SJSA1 (cell line): ENCODE measurements at places on chromosomes 5 and 9.

- no peak for DNase-seq
Observed at GRCh38 chr5:62289813-62290212, 16.2 kb upstream of the KIF2A start.

- DNase-seq, result peak; percentile 28
Observed at GRCh38 chr5:126680191-126680817, 79.6 kb downstream of the PHAX start.

GRCh38 chr5:88826646-88827585 is 56.1 kb downstream of the MEF2C start:
- peak; percentile 75 for DNase-seq

GRCh38 chr9:128091144-128091543 is 23.1 kb downstream of the SLC25A25 start:
- no peak for DNase-seq

GRCh38 chr5:20029266-20029665 is 41.3 kb upstream of the CDH18 start:
- no peak for DNase-seq

- DNase-seq, result no peak
Observed at GRCh38 chr9:33661176-33661575, 134.2 kb upstream of the PRSS3 start.

DNA sequence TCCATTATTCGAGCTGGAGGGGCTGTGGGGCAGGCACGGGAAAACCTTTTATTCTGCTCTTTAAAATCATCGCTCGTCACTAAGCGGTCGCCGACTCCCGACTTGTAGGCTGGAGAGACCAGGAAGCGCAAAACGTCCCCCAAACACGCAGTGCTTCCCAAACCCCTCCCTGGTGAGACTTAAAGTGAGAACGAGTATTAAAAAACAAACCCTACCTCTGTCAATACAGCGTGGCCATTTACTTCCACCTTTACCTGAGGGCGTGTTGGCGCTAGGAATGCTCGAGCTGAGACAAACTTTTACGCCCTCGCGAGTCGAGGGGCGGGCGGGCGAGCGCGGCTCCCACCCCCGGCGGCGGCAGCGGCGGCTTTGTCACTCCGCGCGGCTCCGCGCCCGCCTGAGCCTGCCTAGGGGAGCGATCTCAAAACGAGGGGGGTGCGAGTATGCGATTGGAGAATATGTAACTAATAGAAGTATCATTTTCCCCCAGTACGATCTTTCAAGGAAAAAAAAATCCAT is at the start of gene NR2F1-AS1:
TSS of gene NR2F1-AS1 (minus strand) at position 293 of the 519 bp plus-strand sequence.
- DNase-seq, result no peak

GRCh38 chr9:114805670-114806525 is at the start of gene TNFSF15:
TSS of gene TNFSF15 (minus strand) at chr9:114806039. CDS start at chr9:114806012, 27 bp downstream.
- no peak for DNase-seq

GRCh38 chr5:95726811-95727763 is 4.0 kb upstream of the RHOBTB3 start:
- DNase-seq, result no peak

DNA sequence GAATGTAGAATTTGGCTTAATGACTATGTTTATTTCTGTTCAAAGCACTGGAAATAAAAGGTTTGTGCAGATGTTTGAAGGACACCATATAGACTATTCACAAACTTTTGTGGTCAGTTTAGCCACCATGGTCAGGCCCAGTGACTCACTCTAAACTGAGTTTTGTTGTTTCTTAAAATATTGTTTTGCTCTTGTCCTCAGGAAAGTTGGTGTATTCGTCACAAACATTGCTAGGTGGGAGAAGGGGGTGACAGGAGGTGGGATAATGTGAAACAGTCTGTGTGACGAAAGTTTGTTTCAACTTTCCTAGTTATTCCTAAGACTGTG is 35.0 kb upstream of the LIFR start:
- DNase-seq, result peak; percentile 47

- no peak for DNase-seq
Observed at GRCh38 chr5:16564248-16564867, 52.4 kb downstream of the RETREG1 start.

- no peak for DNase-seq
Observed at GRCh38 chr9:91809581-91810285, 140.3 kb downstream of the ROR2 start.

DNA sequence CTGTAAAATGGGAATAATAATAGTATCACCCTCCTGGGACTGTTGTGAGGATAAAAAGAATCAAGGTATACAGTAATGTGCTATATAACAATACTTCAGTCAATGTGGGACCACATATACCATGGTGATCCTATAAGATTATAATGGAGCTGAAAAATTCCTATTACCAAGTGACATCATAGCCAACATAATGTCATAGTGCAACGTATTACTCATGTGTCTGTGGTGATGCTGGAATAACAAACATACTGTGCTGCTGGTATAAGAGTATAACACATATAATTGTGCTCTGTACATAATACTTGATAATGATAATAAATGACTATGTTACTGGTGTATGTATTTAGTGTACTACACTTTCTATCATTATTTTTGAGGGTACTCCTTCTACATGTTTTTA is 38.1 kb downstream of the LIFR start:
- DNase-seq, result no peak

DNA sequence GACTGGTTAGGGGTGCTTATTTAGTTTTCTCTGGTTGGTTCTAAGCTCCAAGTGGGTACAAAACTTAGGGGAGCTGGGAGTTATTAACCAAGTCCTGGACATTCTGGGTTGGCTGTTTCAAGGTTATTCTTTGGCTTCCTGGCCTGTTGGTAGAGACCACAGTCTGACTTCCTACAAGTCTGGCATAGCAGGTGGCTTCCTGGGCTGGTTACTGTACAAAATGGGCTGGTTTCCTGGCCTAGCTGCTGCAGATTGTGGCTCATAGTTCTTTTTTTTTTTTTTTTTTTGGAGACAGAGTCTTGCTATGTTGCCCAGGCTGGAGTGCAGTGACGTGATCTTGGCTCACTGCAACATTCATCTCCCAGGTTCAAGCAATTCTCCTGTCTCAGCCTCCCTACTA is 46.3 kb upstream of the BARHL1 start:
- no peak for DNase-seq

- DNase-seq, result no peak
Observed at GRCh38 chr5:57348376-57349140, 134.1 kb downstream of the ACTBL2 start.

GRCh38 chr9:136940526-136941230 is 3.9 kb downstream of the FBXW5 start:
- DNase-seq, result no peak

DNA sequence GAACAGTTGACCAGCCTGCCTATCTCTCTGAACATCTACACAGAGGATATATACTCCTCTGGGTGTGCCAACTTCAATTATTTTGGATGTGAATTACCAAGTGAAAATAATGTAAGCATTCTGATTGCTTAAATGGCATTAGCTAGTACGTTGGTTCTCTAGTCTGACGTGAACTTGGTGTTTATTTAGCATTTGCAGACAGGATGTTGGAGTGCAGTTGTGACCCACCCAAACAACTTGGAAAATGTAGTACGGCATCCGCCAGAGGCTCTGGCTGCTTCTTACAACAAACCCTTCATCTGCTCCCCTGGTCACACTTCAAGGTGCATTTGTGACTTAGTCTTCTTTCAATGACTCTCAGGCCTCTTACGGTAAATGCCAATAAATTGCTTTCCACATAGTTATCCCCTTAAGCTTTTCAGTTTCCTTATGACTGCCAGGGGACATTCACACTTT is 616.6 kb downstream of the PDE4D start:
- no peak for DNase-seq

GRCh38 chr5:1010641-1011046 is 2.0 kb downstream of the NKD2 start:
- DNase-seq, result no peak

DNA sequence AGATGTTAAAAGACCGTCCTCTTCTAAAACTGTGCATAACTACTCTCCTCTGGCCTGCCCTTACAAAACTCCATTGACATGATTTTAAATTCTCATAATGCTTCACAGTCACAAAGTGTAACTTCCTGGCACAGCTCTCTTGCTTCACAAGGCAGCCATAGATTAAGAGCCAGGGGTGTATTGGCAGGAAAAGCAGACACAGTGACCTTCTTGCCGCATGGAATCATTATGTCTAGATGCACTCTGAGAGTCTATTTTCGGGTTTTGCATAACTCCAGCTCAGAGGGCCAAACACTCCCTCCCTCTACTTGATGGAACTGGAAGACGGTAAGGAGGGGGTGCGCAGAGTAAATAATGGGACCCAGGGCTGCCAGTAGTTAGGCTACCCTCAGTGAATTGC is 110.1 kb downstream of the MARCHF3 start:
- no peak for DNase-seq

DNA sequence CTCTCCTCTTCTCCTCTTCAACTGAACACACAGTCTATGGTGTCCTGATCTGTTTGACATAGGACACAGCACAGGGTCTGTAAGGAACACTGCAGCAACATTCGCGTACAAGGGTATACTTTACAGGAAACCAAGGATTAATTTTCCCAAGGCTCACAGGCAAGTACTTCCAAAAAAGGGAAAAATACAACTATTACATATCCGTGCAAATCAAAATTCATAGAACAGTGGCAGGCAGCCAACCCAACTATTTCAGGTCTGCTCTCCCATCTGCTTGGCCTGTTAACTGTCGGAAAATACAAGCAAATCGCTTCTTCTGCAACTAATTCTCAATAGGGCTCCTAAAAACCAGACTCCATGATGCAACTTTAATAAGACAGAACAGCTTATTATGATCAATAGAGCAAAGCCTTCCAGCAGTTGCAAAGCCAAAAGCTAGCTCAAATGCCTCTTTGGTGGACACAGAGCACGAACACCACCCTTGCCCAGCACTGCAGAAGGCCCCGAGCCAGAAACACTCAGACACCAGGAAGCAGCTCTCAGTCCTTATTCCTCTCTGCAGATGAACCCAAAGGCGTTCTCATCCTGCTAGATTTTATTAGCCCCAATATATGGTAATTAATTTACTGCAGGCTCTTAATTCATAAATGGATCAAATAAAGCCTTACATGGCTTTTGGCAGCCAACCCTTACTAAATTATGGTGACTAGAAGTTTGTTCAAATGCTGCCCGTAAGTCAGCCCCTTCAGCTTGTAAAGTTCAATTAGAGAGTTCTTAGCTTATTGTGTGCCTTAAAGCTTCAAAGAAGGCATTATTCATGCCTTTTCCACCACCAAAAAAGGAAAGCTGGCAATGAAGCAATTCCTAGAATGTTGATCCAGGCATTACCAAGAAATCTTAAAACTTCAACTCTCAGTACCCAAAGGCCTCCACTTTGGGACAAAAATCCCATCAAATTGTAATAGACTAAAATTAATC is 68.8 kb downstream of the ZNF608 start:
- DNase-seq, result no peak

- DNase-seq, result no peak
Observed at GRCh38 chr9:15622318-15622971, 69.6 kb downstream of the CCDC171 start.

DNA sequence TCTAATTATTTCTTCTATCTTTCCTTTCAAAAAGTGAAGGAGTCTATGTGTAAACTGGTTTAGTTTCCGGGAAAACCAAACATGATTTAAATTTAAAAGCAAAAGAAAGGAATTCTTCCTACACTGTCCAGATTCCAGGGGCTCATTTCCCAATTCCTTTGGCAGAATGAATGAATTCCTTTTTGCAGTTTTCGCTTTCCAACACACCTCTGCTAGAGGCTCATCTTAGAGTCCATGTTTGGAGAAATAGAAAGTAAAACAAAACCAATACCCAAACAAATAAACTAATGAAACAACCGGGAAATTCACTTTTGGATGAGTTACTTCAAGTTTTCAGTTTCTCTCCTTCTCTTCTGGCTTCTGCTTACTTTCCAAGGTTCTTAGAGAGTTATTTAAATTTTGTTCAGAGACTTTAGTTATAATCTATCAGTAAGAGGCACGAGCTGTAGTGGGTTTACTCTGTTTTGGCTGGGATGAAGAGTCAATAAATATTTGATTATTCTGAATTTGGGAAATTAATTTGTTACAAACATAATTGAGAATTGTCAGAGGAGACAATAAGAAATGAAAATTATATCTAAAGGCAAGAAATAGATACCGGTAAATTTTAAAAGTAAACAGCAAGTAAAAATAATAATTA is 365.0 kb upstream of the CDH9 start:
- DNase-seq, result peak; percentile 0

GRCh38 chr9:35552837-35553236 is 52.2 kb upstream of the TESK1 start:
- no peak for DNase-seq

- peak; percentile 34 for DNase-seq
Observed at GRCh38 chr5:179381691-179382090, 36.4 kb upstream of the ADAMTS2 start.

GRCh38 chr9:1505489-1505888 is 455.3 kb downstream of the DMRT2 start:
- no peak for DNase-seq

DNA sequence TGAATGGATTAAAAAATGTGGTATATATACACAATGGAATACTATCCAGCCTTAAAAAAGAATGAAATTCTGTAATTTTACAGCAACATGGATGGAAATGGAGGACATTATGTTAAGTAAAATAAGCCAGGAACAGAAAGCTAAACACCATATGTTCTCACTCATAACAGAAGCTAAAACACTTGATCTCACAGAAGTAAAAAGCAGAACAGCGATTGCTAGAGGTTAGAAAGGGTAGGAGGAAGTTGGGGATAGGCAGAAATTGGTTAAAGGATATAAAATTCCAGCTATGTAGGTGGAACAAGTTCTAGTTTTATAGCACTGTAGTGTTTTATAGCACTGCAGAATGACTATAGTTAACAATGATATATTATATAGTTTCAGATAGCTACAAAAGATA is 15.8 kb downstream of the MARCHF3 start:
- DNase-seq, result no peak

- DNase-seq, result no peak
Observed at GRCh38 chr9:87213948-87214347, 266.6 kb upstream of the GAS1 start.

GRCh38 chr5:107997338-107997980 is 326.7 kb upstream of the EFNA5 start:
- peak; percentile 72 for DNase-seq

DNA sequence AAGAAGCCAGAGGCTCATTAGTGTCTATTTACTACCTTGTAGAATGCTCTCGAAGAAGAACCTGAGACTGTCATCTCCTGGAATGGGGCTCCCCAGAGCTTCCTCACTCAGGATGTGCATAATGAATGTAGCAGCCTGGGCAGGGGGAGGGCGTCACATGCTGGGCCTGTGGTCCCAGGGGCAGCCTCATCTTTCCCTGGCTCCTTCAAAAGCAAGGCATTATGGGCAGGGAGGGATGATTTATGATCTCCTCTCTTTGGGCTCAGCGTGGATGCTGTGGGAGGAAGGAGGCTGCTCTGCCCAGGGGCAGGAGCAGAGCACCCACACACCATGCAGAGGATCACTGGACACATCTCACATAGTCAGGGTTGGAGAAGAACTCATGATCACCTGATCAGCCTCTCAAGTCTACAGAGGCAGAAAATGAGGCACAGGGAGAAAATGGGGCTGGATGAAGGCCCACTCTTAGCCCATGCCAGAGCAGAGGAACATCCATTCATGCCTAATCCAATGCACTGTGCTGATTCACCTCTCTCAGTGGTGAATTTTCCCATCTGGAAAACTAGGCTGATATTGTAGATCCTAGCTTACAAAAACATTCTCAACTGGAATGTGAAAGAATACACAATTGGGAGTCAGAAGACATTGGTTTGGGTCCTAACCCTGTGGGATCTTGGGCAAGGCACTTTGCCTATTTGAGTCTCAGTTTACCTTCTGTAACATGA is 173.7 kb downstream of the CARTPT start:
- DNase-seq, result no peak

- DNase-seq, result no peak
Observed at GRCh38 chr5:65982635-65983034, 56.3 kb downstream of the ERBIN start.
